ENCODE measurements at places on chromosomes 12 and 14. TPM values are rescaled to one million over a fixed set of nuclear protein-coding genes. Genes with fewer than 3 reads are reported as not detected.

The TMEM253 gene
- not detected for total RNA-seq

The ACTN1 gene
- 37.1 TPM for total RNA-seq

DNA sequence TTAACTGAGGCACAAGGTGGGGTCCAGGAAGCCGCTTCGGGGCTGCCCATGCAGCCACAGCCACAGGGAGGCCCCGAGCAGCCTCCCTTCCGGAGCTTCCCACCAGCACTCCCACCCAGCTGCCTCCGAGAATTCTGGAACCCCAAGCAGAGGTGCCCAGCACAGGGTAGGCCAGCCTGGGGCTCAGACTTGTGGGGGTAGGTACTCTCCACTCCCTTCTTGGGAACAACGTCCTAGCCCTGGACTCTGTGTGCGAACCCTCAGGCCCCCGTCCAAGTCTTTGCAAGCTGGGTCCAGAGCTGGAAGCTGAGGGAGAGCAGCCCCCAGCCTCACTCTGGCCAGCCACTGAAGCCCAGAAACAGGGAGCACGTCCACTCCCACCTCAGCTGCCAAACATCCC is 16.1 kb downstream of the ITPK1 start:
- no peak for DNase-seq

DNA sequence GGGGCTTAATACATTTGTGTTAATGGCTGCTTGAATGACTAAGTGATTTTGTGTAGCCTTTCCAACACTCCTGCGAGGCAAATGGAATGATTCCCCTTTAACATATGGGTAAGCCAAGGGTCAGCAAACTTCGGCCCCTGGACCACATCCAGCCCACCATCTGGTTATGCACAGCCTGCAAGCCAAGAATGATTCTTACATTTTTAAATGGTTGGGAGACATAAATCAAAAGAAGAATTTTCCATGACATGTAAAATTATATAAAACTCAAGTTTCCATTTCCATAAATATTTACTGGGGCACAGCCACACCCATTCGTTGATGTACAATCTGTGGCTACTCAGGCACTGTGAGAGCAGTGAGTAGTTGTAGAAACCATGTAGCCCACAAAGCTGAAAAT is 9.0 kb downstream of the SLC8B1 start:
- no peak for DNase-seq

The KRT78 gene
- not detected for total RNA-seq

- no peak for DNase-seq
Observed at GRCh38 chr12:125098676-125099408, 33.6 kb downstream of the AACS start.

DNA sequence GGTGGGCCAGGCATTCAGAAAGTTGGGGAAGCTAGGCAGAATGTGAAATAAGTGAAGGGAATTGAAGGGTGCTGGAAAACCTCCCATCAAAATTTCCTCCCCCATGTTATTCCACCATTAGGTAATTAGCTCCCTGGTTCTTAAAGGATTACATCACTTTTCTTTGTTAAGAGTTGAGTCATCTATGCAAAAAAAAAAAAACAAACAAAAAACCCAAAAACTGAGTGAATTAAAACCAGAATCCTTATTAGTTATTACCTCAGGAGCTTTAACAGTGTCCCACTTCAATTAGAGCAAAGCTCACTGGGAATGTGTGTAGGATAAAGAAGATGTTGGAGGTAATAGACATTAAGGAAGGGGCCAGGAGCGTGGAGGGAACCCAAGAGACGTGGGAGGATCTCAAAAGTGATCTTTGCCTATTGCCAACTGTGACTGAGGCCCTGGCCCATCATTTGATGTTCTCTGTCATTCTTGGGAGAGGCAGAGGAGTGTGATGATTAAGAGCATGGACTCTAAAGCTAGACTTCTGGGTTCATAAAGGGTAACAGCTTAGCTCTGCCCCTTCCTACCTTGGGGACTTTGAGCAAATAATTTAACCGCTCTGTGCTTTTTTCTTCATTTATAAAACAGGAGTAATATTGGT is 364.7 kb downstream of the APAF1 start:
- DNase-seq: no peak

- no peak for DNase-seq
Observed at GRCh38 chr12:7142809-7143465, 12.8 kb downstream of the CLSTN3 start.

DNA sequence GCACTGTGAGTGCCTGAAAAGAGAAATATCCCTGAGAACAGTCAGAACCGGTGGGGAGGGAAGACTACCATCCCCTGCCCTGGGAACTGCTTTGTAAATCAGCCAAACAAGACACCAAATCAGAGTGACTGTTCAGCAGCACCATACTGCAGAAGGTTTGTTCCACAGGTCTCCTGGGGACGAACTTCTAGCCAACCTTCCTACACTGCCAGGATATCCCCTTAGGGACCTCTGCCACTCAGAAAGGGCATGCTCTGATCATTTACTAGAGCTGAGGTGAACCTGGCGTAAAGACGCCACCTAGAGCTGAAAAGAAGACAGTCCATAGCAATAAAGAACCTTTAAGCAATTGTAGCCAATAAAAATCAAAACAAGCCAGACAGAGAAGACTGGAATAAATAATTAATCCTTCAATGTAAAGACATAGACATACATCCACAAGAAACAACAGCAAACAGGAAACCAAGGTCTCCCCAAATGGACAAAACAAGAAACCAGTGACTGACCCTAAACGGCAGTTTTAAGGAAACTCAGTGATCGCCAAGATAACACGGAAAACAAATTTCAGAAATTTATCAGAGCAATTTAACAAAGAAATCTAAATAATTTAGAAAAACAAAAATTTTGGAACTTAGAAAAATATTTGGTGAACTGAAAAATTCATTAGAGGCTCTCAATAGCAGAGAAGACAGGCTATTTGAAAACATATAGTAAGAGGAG is 228.1 kb upstream of the AMIGO2 start:
- DNase-seq: peak; percentile 64

- DNase-seq: no peak
Observed at GRCh38 chr14:90656973-90657372, 159.3 kb downstream of the TTC7B start.

The MYF6 gene
- total RNA-seq: not detected

- no peak for DNase-seq
Observed at GRCh38 chr14:105010891-105011291, 10.0 kb downstream of the CDCA4 start.

- DNase-seq: no peak
Observed at GRCh38 chr12:57853864-57854556, 7.5 kb upstream of the CTDSP2 start.

The RPGRIP1 gene
- total RNA-seq: not detected

DNA sequence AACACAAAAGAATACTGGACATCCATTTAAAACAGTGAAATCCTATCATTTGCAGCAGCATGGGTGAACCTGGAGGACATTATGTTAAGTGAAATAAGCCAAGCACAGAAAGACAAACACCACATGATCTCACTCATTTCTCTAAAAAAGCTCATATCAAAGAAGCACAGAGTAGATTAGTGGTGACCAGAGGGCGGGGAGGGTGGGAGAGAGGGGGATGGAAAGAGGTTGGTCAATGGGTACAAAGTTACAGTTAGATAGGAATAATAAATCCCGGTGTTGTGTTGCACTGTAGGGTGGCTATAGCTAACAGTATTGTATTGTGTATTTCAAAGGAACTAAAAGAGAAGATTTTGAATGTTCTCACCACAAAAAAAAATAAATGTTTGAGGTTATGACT is 52.4 kb downstream of the DUSP6 start:
- no peak for DNase-seq

DNA sequence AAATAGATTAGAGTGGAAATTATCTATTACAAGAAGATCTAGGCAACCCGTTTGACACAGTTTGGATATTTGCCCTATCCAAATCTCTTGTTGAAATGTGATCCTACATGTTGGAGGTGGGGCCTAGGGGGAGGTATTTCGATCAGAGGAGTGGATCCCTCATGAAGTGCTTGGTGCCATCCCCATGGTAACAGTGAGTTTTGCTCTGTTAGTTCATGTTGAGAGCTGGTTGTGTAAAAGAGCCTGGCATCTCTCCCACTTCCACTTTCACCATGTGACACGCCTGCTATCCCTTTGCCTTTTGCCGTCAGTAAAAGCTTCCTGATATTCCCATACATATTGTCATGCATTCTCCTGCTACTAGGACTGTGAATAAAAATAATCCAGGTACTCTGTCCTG is 66.4 kb upstream of the FLRT2 start:
- DNase-seq: no peak

- DNase-seq: no peak
Observed at GRCh38 chr14:37051153-37051552, 121.3 kb downstream of the SLC25A21 start.

Measured in activated CD4-positive, alpha-beta memory T cell treated with anti-CD3 and anti-CD28 coated beads, Interleukin-2, amount 10 ng/mL, durations not matched to agents 7 days and 5 days (primary cell).